ENCODE measurements at places on chromosomes 2 and 18.

DNA sequence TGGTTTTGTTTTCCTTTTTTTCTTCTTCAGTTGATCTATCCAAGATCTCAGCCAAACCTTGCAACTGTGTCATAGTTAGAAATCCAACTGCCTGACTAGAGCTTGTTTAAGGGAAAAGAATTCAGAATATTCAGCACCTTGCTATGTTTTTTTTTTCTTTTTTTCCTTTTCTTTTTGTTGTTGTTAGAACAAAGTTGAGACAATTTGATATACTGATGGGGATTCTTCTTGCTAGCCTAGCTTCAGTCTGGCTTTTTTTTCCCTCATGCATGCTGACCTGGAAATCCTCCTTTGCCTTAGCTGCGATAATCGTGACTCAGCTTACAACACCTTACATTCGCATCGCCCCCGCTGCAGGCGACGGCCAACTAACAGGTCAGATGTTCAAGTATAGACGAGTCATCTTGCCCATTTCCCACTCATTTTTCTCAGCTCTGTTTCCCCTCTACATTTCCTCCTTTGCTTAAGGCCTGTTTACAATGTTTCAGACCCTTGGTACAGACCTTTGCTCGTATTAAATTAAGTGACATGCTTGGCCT, 487.2 kb upstream of the RAB12 start:
- no peak for DNase-seq

DNA sequence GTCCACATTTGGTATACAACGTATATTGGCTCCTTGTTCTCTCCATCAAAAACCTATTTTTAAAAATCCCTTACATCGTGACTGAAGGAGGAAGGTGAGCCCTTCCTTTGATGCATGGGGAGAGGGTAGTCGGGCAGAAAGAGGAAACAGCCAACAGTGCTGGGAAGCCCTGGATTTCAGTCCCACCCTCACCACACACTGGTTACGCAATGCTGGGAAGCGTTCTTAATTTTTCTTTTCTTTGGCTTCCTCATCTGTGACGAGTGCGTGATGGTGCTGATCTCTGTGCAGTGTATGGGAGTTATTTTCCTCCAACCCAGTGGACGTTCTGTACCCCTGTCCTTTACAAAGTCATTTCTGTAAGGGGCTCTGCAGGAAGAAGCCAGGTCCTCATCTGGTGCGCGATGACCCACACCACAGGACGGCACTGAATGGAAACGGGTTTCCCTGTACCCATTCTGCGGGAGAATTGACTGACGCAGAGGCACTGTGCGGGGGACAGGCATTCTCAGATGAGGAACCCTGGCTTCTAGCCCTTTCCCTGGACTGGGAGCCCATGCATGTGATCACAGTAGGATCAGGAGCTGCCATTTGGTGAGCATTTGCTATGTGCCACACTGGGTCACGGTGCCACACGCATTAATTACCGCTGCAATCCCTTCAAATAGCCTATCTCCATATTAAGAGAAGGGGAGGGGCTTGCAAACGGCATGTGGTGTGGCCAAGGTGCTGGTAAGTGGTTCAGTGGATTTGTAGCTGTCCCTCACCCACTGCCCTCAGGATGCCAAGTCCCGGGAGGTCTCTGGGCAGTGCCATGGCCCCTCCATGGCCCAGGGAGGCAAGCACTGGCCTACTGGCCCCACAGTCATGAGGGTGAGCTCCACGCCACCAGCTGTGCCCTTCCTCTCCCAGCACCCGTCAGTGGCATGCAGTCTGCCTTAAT, 4.3 kb downstream of the COLEC11 start:
- DNase-seq = peak; percentile 32

DNA sequence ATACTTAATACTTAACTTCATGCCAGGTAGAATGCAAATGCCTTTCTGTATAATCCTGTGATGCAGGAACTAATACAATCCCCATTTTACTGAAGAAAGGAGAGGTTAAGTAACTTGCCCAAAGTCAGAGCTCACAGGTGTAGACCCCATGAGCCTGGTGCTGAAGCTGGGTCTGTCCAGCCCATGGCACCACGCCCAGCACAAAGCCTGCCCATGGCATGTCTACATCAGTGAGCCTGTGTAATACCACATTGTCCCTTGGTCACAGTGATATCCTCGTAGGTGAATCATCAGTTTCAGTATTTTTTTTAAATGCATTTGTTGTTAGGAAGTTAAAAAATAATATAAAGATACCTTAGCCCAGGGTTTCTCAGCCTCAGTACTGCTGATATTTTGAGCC, 69.9 kb upstream of the MCFD2 start:
- no peak for DNase-seq

DNA sequence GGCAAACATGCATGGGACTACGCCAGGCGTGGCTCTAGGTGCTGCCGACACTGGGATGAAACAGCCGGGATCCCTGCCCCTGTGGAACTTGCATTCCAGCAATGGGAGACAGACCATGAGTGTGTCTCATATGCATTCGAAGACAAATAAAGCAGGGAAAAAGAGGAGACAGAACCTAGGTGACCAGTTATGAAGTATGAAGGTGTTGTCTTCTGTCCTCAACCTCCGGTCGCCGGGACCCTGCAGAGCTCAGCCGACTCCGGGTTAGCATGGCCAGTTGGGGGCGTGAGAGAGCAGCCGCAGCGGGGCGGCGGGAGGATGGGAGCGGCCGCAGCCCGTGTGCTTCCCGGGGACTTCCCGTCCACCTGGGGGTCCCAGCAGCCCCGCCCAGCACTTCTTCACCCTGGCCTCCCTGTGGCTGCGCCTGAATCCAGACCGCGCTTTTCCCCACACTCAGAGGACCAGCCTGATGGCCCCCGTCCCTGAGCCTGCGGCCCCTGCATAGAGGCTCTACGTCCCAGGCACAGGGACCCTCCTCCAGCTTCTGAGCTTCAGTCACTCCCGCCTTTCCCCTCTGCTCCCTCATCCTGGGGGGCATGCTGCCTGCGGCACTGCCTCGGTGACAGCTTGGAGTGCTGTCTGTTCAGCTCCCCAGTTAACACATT, 11.4 kb downstream of the ID2 start:
- DNase-seq = no peak

DNA sequence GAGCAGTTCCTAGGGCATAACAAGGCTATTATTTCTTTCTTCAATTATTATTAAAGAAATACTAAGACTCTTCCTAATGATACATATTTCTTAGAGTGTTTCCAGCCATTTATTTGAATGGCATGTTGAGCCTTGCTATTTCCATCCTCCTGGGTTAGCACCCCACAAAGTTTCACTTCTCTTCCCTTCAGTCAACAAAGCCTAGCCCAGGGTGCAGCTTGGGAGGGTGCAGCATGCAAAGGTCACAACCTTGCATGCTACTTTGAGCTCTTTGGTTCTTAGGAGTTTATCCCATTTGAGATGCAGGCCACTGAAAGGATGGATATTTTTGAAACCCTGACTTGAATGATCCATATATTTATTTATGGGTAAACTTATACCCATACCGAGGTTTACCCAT, 454.4 kb upstream of the MEIS1 start:
- DNase-seq = no peak

- DNase-seq = no peak
Measured at GRCh38 chr18:48250362-48250907, 158.7 kb downstream of the ZBTB7C start.

All from posterior vena cava (tissue), 2 donors.